ENCODE measurements at places on chromosomes 12 and 14.

DNA sequence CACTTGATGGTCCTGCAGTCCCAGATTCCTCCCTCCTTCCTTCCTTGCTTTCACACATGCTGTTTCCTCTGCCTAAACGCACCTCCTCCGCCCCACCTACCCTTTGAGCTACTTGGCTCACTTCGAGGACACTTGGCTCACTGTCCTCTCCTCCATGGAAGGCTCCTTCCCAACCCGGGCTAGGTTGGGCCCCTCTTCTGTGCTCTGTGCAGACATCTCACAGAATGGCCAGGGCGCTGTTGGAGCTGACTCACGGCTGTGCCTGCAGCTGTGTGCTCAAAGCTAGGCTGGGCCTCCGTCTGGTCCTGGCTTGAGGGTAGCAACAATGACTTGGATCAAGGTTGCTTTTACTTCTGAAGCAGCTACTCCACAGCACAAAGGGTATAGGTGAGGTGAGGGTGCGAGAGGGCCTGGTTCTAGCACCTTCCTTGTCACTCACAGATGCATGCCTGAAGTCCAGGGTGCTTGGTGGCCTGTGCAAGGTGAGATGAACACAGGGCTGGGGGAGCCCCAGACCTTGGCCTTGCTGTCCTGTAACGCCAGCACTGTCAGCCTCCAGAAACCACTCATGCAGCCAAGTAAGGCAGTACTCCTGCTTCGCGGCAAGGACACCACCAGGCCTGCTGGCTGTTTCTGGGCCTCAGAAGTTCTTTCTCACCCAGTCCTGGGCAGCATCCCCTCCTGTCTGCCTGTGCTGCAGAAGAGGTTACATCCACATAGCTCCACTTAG is 61.8 kb downstream of the GALNT16 start:
- no peak for DNase-seq

- DNase-seq: no peak
Measured at GRCh38 chr12:84760091-84760865, 152.3 kb downstream of the SLC6A15 start.

- no peak for DNase-seq
Measured at GRCh38 chr14:78997811-78998210, 827.6 kb downstream of the NRXN3 start.

GRCh38 chr12:25495331-25496097 is 57.6 kb downstream of the LMNTD1 start:
- DNase-seq: no peak

DNA sequence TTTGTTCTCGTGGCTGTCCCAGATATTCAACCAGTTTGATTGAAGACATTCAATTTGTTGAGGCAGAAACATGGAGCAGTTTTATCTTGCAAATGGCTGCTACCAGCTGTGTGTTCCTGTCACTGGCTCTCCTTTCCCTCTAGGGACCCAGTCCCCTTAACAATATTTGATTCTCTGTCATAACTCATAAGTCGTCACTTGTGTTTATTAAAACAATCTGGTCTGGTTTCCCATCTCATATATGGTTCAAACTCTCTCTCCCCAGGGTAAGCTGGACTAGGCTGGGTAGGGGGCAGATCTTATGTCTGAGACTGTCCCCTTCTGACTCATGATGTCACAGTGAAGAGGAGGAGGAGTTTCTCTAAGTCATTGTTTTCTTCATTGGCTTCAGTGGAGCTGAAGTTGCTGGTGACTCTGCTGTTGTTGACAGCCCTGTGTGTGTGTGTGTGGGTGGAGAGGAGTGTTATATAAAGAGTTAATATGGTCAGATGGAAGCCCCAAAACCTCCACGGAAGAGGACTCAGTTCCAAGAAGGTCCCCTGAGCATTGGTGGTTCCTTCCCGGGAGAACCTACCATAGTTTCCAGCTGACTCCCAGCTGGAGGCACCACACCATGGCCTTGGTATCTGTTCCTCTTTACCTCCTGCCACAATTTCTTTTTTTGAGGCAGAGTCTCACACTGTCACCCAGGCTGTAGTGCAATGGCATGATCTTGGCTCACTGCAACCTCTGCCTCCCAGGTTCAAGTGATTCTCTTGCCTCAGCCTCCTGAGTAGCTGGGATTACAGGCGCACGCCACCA is 16.1 kb upstream of the GNG2 start:
- DNase-seq: no peak

GRCh38 chr14:90775441-90775840 is 40.8 kb downstream of the TTC7B start:
- no peak for DNase-seq

- no peak for DNase-seq
Measured at GRCh38 chr14:28780843-28781820, 14.5 kb downstream of the FOXG1 start.

DNA sequence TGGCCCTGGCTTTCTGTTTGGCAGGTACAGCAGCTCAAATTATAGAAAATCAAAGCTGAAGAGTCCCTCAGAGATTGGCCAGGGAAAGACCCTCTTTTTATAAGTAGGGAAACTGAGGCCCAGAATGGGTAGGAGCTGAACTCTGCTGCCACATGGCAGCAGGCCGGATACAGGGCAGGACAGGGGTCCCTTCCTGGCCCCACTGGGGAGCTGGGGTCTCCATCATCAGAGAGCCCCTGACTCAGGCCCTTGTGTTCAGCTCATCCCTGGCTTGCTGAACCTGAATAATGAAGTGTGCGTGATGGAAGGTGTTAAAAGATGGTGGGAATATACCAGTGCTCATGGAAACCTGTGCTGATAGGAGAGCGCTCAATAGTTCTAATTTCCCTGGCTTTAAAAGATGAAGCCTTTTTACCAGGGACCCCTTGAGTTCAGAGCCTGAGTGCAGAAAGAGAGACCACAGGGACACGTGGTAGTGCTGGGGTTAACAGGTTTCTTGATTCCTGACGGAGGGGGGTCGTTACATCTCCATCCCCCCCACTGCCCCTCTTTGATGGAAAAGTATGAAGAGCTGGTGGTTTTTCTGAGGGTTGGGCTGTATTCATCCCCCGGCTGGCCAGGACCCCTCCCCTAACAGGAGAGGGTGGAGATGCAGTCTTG is 4.4 kb downstream of the DLK1 start:
- no peak for DNase-seq

DNA sequence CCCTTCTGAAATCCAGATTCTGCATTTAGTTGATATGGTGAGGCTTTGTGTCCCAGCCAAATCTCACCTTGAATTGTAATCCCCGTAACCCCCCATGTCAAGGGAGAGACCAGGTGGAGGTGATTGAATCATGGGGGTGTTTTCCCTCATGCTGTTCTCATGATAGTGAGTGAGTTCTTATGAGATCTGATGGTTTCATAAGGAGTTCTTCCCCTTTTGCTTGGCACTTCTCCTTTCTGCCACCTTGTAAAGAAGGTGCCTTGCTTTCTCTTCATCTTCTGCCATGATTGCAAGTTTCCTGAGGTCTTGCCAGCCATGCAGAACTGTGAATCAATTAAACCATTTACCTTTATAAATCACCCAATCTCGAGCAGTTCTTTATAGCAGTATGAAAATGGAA is 23.1 kb upstream of the C12orf42 start:
- DNase-seq: no peak

DNA sequence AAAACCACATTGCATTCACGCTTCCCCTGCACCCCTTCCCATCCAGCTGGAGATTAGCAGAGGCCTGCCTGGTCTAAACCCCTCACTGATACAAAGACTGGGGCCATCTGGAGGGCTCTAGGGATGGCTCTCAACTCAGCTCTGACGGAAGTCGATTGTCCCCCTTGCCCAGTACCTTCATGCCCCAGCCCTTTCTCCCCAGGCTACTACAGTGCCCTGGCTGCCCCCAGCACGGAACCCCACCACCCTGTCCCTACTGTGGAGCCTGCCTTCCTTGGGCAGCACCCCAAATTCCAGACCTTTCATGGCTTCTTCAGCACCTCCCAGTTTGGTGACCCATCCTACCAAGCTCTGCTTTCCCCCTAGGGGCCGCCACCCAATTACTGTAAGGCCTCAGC is 25.6 kb downstream of the ZFP36L1 start:
- no peak for DNase-seq

GRCh38 chr12:84594157-84594556 is 318.4 kb downstream of the SLC6A15 start:
- DNase-seq: no peak

GRCh38 chr12:49244176-49244575 is 20.7 kb upstream of the TUBA1C start:
- no peak for DNase-seq

DNA sequence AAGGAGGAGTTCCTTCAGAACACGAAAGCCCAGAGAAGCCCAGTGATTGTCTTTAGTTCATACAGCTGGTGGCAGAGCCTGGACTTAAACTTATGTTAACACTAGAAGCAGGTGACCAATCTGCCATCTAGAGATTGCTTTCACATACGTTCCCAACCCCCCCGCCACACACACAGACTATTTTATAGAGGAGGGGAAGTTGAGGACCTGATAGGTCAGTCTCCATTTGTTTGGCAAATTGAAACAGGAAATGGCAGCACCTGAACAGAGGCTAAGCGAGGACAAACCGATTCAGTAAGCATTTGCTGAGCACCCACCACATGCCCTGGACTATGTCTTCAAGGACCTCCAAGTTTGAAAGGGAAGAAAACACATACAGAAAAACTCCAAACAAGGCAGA is 4.8 kb upstream of the PLEKHD1 start:
- DNase-seq: no peak
